ENCODE measurements at places on chromosomes 6 and 20. TPM values are rescaled to one million over a fixed set of nuclear protein-coding genes. Genes with fewer than 3 reads are reported as not detected.

MAS1 gene
- not detected for total RNA-seq

FOXF2 gene
- total RNA-seq: 0.23 TPM

GRIK2 gene
- total RNA-seq: 0.07 TPM

KIFC1 gene
- 38.2 TPM for total RNA-seq

SIRPB2 gene
- 0.49 TPM for total RNA-seq

TCF15 gene
- not detected for total RNA-seq

FAM184A gene
- total RNA-seq: 0.14 TPM

MOXD1 gene
- 0.88 TPM for total RNA-seq

BPIFB1 gene
- total RNA-seq: not detected

CST11 gene
- total RNA-seq: not detected

MCCD1 gene
- total RNA-seq: not detected

FBXO30 gene
- 5.1 TPM for total RNA-seq

SSTR4 gene
- not detected for total RNA-seq

KCNK16 gene
- not detected for total RNA-seq

CTAGE9 gene
- not detected for total RNA-seq

RIMS1 gene
- total RNA-seq: 0.35 TPM

TINAG gene
- total RNA-seq: not detected
